Activated naive CD4-positive, alpha-beta T cell treated with anti-CD3 and anti-CD28 coated beads, Interleukin-2, amount 50 U/mL, for 72 hours (primary cell): ENCODE measurements at places on chromosomes 3 and 15. TPM values are rescaled to one million over a fixed set of nuclear protein-coding genes. Genes with fewer than 3 reads are reported as not detected.

DNA sequence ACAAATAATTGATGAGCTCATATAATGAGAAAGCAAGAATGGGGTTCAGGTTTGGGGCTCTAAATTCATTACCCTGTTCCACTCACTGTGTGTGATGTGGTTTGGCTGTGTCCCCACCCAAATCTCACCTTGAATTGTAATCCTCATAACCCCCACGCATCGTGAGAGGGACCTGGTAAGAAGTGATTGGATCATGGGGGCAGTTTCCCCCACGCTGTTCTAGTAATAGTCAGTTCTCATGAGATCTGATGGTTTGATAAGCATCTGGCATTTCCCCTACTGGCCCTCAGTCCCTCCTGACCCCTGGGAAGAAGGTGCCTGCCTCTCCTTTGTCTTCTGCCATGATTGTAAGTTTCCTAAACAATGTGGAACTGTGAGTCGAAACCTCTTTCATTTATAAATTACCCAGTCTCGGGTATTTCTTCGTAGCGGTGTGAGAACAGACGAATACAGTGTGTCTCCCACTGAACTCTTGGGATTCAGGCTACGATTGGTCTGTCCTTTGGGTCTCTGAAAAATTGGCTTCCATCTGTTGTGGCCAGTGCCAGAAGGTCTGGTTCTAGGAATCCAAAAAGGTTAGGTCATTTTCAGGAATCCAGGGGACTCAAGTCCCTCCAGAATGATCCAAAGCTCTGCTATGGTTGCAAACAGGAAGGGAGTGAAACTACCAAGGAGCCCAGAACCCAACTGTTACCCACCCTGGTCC is 87.7 kb downstream of the XXYLT1 start:
- DNase-seq: no peak

GRCh38 chr3:45035441-45036301 is 9.6 kb downstream of the CLEC3B start:
- DNase-seq: no peak

- DNase-seq: no peak
Observed at GRCh38 chr3:52848617-52849016, 13.8 kb upstream of the MUSTN1 start.

The XCR1 gene
- not detected for total RNA-seq

DNA sequence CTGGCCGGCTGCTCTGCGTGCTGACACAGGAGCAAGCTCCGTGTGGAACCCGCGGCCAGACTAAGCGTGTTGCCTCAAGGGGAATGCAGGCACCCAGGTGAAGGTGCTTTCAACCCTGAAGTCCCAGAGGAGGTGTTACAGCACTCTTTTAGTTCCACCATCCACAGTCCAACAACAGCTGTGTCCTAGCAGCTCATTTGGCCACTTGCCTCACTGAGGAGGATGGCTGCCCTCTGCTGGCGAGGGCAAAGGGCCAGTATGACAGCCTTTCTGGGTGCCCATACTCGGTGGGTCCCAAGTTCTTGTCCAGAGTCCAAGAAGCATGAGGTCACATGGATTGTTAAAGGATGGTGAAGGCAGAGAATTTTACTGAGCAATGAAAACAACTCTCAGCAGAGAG is 87.8 kb downstream of the C3orf85 start:
- no peak for DNase-seq

DNA sequence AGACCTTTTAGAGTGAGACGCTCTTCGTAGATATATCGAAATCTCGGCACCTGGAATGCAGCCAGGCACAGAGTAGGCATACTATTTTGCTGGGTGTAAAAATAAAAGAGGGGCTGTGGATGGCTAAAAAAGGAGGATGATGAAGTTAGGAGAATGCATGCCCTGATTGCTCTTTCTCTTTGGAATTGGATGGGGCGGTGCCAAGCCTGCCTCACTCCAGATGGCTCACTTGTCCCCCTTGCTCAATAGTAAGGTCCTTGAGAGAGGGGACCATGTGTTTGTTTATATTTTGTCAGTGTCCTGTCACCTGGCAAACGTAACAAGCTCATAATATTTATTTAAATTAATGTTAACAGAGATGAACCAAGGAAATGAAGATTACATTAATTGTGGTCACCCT is 33.0 kb downstream of the SNRK start:
- DNase-seq: no peak

The NEO1 gene
- 5.3 TPM for total RNA-seq

DNA sequence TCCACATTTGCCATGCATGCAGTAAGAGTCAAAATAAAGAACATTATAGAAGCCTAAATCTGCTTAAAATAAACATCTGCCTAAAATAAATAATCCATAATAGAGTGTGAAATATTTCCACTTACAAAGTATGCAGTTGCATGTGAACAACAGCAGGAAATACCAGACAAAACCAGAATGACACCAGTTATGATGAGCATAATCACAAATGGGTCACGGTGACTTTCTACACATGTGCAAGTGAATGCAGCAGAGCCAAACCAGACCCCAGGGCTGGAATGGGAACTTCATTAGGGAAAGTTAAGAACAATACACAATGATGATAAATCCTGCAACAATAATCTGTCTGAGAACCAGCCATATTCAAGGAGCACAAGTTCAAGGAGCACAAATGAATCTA is 615.5 kb downstream of the ROBO2 start:
- no peak for DNase-seq

DNA sequence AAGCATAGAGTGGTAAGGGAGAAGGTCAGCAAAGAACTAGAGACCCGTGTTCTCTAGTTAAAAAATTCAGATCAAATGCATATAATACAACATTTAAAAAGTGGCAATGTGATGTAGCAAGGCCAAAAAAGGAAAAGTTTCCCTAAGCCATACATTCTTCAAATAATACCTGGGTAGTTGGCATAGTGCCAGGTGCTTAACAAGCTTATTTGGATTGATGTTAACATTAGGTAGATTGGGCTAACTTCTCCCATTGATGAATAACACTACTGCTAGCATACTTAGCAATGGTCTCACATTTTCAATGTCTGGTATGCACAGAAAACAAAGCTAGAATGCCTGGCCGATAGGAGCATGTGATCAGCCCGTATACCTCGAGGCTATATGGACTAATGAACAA is 283.6 kb upstream of the RARB start:
- DNase-seq: no peak

The FRMD5 gene
- 0.93 TPM for total RNA-seq

DNA sequence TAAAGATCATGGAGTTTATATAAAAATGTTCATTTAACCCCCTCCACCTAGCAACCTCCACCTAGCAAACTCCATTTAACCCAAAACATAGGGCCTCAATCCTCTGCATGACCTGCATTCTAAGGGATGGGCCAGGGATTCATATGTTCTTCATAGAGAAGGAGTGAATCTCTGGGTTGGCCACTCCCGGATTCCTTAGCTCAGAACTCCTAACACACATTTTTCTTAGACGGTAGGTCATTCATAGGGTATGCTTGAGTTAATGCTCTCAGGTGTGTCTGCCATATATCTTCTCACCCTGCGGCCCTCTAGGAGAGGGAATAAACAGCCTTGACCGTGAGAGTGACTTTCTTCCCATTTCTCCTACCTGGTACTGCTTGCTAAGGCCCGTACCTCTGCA is 102.0 kb upstream of the IGSF10 start:
- DNase-seq: no peak

- DNase-seq: no peak
Observed at GRCh38 chr3:126116526-126116925, 32.6 kb upstream of the SLC41A3 start.

DNA sequence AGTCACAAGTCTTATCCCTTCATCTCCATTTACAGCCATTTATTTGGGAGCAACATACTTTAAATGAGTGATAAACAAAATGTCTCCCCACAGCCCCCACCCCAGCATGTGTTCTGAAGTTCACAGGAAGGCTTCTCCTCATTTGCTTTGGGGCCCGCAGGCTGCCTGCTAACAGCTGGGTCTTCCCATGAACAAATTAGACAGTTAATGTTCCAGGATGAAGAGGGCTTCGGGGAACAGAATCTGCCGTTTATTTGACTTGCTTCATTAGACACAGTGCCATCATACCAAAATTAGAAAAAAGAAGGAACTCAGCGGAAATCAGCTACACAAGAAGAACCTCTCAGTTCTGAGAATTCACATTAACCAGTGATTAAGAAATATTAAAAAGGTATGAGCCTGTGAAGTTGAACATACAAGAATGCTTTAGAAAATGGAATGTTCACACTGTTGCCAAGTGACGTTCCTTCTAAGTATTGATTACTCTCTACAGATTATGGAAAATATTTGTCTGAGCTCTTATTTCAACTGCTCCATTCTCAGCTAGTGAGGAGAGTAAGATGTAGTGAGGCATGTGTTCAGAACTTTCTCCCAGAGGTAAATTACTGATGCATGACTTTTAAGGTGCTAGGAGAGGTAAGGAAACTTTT is 107.5 kb upstream of the THBS1 start:
- no peak for DNase-seq

DNA sequence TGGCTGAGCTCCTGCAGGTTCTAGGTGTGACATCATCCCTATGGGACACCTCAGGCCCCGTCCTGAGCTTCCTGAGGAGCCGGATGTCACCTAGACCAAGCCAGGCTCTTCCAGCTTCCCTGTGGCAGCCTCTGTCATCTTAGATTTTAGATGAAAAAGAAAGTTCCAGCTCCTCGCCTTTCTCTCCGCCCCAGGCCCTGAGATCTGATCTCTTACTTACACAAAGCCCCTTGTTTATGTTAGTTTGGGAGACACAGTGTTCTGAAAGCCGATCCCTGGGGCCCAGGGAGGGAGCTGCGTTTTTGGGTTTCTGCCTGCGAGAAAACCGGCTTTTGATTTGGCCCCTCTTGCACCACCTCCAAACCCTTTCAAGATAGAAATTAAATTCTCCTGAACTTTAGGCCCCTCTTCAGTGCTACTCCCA is 40.2 kb upstream of the FAM107A start:
- DNase-seq: no peak

GRCh38 chr3:112333002-112333380 is at the start of gene CD200:
Gene CD200 (plus strand): TSS chr3:112333156. CDS start chr3:112333213, 57 bp downstream.
- peak; percentile 79 for DNase-seq

The CYP1A2 gene
- total RNA-seq: not detected

GRCh38 chr3:159486580-159486979 is 502.1 kb upstream of the IL12A start:
- no peak for DNase-seq

The ZNF860 gene
- total RNA-seq: not detected

DNA sequence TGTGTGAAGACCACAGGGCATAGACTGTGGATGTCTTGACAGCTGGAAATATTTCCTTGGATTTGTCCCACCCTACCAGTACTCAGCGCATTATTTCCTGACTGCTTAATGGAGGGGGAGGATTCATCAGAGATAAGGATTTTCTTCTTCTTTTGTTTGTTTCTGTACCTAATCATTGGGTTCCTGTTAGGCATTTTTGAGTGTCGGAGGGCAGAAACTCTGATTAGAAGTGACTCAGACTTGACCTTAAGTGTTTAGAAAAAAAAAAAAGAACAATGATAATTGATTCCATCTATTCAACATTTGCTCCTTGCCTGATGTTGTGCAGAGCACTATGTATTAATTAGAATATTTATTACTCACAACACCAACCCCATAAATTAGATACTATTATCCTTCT is 78.5 kb upstream of the SYNPR start:
- DNase-seq: no peak

The WDR76 gene
- 124 TPM for total RNA-seq

The RMDN3 gene
- total RNA-seq: 18.5 TPM

DNA sequence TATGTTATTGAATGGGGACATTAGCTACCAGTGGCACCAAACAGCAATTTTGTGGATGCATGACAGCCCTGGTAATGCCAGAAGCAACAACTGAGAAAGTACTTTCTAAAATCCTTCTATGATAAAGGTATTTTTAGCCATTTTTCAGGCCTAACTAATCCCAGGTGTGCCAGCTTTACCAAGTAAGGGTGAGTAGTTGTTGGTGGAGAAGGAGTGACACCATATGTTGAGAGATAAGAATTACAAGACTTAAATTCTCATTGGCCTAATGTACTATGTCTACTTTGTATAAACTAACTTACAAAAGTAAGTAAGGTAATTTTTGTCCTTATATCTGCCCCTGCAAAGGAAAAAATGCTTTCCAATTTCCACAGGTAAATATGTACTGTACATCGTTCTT is 4.1 kb upstream of the COX17 start:
- DNase-seq: no peak
